ENCODE measurements at places on chromosomes 3 and 15.

DNA sequence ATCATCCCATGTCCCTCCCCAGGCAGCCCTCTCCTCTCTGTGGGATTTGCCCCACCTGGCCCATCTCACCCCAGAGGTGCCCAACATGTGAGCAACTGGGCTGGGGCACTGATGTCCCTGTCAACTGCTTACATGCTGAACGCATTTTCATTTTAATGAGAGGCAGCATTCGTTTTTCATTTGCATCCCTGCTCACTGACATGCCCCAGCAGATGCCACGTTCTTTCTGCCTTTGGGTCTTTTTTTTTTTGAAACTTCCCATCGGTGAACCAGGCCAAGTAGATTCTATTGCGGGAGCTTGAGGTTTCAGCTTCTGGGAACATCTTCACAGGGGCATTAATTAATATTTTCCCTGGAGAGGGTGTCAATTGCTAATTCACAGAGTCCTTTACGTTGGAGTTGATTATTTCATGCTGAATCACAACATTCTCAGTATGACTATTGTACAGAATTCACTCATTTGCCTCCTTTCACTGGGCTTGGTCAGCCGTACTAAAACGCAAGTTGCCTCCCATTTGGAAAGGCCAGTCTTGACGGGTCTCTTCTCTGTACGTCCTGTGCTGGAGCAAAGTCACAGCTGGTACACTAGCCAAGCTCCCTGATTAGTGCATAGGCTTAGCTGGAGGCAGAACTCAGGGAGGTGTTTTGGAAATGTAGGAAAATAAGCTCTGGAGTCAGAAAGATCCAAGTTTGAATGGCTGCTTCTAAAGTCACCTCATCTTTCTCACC, 69.8 kb downstream of the CHRNA7 start:
- H3K4me1 ChIP-seq: no peaks in the 10 kb centered on the region
- peak; percentile 49 for DNase-seq
- H3K27me3 ChIP-seq: peaks cover 6% of the 10 kb centered on the region
- no peak overlapping the region for H3K4me3 ChIP-seq

GRCh38 chr3:171419457-171419856, 40.7 kb downstream of the TNIK start:
- H3K27me3 ChIP-seq: no peaks in the 10 kb centered on the region
- no peak overlapping the region for H3K4me3 ChIP-seq
- peaks cover 18% of the 10 kb centered on the region for H3K36me3 ChIP-seq
- H3K4me1 ChIP-seq: peaks cover 6% of the 10 kb centered on the region
- no peak overlapping the region for H3K27ac ChIP-seq

DNA sequence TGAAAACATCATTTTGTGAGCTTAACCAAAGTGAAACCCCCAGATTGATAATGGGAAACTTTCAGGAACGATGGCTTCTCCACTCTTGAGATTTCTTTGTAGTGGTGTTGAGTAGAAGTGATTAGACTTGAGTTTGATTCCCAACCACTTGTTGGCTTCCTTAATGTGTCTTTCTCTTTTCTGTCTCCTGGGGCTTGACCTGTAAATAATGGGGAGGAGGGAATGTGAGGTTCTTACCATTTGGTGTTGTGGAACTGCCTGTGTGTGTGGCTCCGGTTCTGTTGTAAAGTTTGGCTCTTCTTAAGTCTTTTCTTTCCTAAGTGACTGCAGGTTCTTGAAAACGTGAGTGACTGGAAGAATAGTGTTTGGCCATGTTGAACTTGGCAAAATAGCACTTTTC, 2.7 kb downstream of the CDV3 start:
- H3K27ac ChIP-seq: peak overlapping the region; percentile 65
- DNase-seq: no peak

DNA sequence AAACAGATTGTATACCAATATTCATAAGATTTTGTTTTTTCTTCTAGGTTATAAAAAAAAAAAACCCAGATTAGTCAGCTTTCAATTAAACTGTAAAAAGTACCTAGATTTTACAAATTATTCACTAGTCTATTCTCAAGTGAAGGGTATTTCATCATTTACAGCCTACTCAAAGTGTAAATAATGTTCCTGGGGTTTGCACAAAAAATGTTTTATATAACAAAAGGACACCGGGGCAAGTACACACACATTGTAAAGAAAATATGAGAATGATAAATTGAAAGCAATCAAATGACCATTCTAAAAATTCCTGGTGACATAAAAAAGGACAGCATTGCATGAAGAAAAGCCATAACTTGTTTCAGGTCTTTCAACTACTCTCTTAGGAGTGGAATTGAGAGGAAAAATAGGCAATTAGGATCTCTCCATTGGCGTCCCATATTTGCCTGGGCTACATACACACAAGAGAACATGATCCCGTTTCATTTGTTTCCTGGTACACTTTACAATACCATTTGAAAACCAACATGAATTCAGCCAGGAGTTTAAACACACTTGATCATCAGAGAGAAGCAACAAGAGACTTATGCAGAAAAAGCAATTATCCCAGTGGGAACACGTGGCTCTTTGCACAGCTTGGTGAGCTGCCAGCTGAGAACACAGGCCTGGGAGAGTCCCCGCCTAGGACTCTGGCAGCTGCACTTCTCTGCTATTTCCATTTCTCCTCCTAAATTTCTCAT, 1039.2 kb downstream of the ROBO1 start:
- no peak overlapping the region for H3K4me3 ChIP-seq
- DNase-seq: no peak
- H3K36me3 ChIP-seq: no peaks in the 10 kb centered on the region
- H3K27me3 ChIP-seq: no peaks in the 10 kb centered on the region
- no peak overlapping the region for H3K27ac ChIP-seq
- H3K4me1 ChIP-seq: no peaks in the 10 kb centered on the region

DNA sequence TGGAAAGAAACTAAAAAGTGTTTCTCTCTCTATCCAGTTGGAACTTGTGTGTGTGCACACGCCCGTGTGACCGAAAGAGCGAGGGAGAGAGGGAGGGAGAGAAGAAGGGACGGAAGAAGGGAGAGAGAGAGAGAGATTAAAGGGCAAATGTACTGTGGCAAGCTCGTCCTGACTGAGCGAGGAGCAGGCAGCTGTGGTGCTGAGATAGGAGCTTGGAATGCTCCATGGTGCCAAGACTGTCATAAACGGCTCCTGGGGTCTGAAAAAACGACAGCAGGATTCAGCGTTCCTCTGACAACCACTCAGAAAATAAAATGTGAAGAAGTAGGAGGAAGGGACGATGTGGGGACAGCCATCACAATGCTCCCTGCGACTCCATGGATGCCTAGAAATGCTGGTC, 276.0 kb downstream of the SV2B start:
- DNase-seq: peak; percentile 23
- no peak overlapping the region for H3K27ac ChIP-seq
- H3K4me1 ChIP-seq: no peaks in the 10 kb centered on the region
- no peaks in the 10 kb centered on the region for H3K36me3 ChIP-seq
- H3K27me3 ChIP-seq: peaks cover 15% of the 10 kb centered on the region

GRCh38 chr3:51921081-51921578, 18.0 kb upstream of the IQCF1 start:
- H3K27me3 ChIP-seq: peaks cover 15% of the 10 kb centered on the region
- H3K4me1 ChIP-seq: no peaks in the 10 kb centered on the region
- H3K4me3 ChIP-seq: no peak overlapping the region
- H3K27ac ChIP-seq: no peak overlapping the region
- DNase-seq: no peak

DNA sequence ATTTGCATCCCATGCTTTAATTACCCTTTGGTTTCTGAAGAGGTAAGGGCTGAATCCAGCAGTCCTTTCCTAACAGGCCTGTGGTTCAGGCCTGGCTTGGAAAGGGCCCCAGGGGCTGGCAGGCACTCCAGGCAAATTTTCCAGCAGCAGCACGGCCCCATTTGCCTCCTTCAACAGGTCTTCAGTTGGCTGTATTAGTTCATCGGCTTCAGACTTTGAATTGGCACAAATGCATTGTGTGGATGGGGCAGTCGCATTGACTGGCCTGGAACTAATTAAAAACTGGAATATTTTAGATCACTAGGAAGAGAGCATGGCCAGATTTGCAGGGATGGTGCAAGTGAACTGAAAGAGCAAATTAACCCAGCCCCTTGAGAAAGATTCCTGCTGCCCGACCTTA, 207.8 kb upstream of the MCTP2 start:
- DNase-seq: no peak
- no peaks in the 10 kb centered on the region for H3K36me3 ChIP-seq
- H3K27ac ChIP-seq: no peak overlapping the region
- no peaks in the 10 kb centered on the region for H3K4me1 ChIP-seq

GRCh38 chr15:56683908-56684307, 49.4 kb downstream of the ZNF280D start:
- no peaks in the 10 kb centered on the region for H3K27me3 ChIP-seq
- H3K4me3 ChIP-seq: no peak overlapping the region
- no peak for DNase-seq
- peaks cover 14% of the 10 kb centered on the region for H3K36me3 ChIP-seq
- no peaks in the 10 kb centered on the region for H3K4me1 ChIP-seq
- no peak overlapping the region for H3K27ac ChIP-seq

DNA sequence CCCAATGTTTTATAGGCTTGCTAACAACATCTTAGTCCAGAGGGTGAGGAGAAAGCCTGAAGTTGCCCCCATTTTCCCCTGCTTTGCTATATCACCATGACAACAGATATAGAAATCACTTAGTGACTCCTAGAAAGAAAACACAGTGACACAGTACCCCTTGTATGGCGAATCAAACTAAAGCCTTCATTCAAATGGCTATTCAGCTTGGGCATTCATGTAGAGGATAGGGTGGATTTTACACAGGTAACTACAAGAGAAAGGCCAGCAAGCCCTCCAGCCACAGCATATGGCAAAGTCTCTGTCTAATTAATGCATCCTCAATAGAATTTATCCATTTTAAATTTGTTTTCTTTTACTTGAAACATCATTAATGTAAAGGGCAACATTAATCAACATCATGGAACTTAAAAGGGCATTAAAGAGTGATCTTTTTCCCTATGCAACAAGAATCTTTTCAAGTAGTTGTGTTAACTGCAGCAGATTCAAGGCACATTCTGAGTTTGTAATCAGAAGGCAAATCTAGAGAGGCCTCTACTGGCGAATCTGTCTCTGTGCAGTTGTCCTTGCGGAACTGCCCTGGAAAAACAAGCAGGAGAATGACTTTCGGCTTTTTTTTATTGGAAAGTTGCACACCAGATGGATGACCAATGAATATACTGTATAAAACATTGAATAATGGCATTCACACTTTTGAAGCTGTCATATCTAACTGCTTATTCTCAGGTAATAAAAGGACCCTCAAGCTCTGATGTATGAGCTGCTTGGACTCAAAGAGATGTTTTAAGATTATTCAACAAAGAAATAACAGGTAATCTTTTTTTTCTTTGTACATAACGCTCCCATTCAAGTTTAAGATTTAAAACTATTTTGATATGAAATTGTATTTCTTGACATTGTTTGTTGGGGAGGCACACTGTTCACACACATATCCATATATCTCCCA, 621.7 kb upstream of the AGTR1 start:
- no peaks in the 10 kb centered on the region for H3K27me3 ChIP-seq
- H3K4me3 ChIP-seq: no peak overlapping the region
- no peak for DNase-seq
- H3K36me3 ChIP-seq: no peaks in the 10 kb centered on the region

- no peaks in the 10 kb centered on the region for H3K27me3 ChIP-seq
- DNase-seq: peak; percentile 76
- peak overlapping the region; percentile 99 for H3K27ac ChIP-seq
- H3K4me3 ChIP-seq: peak overlapping the region; percentile 89
Measured at GRCh38 chr3:113747283-113748046, 630 bp downstream of the ATP6V1A start.

- peaks cover 39% of the 10 kb centered on the region for H3K36me3 ChIP-seq
- H3K4me3 ChIP-seq: peak overlapping the region; percentile 89
- no peaks in the 10 kb centered on the region for H3K27me3 ChIP-seq
- H3K4me1 ChIP-seq: peaks cover 63% of the 10 kb centered on the region
- peak overlapping the region; percentile 86 for H3K27ac ChIP-seq
- DNase-seq: peak; percentile 63
Measured at GRCh38 chr3:184336547-184337398, 627 bp upstream of the FAM131A start.

- H3K27ac ChIP-seq: no peak overlapping the region
- no peak overlapping the region for H3K4me3 ChIP-seq
- no peaks in the 10 kb centered on the region for H3K36me3 ChIP-seq
- H3K4me1 ChIP-seq: no peaks in the 10 kb centered on the region
Measured at GRCh38 chr3:118550556-118550955, 484.1 kb downstream of the IGSF11 start.

DNA sequence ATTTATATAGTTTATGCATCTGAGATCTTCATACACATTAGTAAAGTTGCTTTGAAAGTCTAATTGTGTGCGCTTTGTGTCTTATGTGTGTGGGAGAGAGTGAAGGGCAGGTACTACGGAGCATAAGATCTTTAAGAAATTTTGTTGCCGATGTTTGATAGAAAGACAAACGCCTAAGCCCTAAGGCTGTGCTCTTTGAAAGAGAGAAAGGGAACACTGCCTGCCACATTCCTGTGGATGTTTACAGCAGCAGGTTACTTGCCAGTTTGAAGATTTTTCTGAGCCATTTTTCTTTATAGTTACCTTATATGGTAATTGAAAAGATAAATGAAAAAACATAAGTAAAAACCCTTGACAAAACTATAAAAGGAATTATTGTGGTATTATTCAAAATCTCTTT, 17.0 kb downstream of the DTWD1 start:
- no peaks in the 10 kb centered on the region for H3K4me1 ChIP-seq
- peaks cover 26% of the 10 kb centered on the region for H3K36me3 ChIP-seq
- no peak overlapping the region for H3K4me3 ChIP-seq
- H3K27ac ChIP-seq: no peak overlapping the region

DNA sequence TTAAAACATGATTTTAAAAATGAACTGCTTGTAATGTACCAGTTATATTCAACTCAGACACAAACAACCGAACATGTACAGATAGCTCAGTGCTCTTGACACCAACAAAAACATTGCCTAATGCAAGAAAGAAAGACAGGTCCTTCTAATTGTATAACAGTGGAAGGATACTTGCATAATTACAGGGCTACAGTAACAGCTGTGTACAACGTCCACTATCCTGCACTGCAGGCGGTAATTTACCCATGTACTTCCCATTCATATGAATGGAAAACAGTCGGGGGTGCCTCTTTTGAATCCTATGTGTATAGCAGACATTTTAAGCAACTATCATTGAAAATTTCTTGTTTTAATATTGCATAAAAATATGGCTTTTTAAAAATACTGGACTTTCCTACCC, 41.1 kb upstream of the PLSCR5 start:
- H3K36me3 ChIP-seq: no peaks in the 10 kb centered on the region
- H3K4me1 ChIP-seq: no peaks in the 10 kb centered on the region
- H3K4me3 ChIP-seq: no peak overlapping the region
- no peak overlapping the region for H3K27ac ChIP-seq
- DNase-seq: no peak

DNA sequence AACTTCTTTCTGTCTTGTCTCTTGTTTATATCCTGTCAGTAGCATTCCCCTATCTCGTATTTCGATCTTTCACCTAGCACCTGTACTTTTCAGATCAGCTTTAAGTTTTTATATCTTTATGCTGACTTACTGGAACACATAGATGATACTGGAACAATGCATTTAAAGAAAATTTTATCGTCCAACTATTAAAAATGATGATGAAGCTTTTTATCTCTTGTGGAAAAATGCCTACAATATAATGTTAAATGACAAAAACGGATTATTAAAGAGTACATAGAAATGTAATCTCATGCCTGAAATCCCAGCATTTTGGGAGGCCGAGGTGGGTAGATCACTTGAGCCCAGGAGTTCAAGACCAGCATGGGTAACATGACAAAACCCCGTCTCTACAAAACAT, 139.5 kb downstream of the ZPLD1 start:
- H3K4me1 ChIP-seq: no peaks in the 10 kb centered on the region
- no peak overlapping the region for H3K4me3 ChIP-seq
- H3K27ac ChIP-seq: no peak overlapping the region
- H3K27me3 ChIP-seq: no peaks in the 10 kb centered on the region

- H3K36me3 ChIP-seq: no peaks in the 10 kb centered on the region
- H3K27ac ChIP-seq: no peak overlapping the region
- DNase-seq: no peak
- no peaks in the 10 kb centered on the region for H3K4me1 ChIP-seq
- no peaks in the 10 kb centered on the region for H3K27me3 ChIP-seq
Measured at GRCh38 chr3:178159691-178160220, 376.5 kb upstream of the KCNMB2 start.

Measured in activated CD4-positive, alpha-beta T cell treated with anti-CD3 and anti-CD28 coated beads, Interleukin-2, amount 10 ng/mL, durations not matched to agents 24 days and 14 days (primary cell).